Stimulated activated CD4-positive, alpha-beta T cell treated with anti-CD3 and anti-CD28 coated beads, Interleukin-15, amount 100 ng/mL, for 24 hours (primary cell): ENCODE measurements at places on chromosomes 2 and 18.

GRCh38 chr2:177783835-177784744 is 288.5 kb downstream of the PDE11A start:
- no peak for DNase-seq

DNA sequence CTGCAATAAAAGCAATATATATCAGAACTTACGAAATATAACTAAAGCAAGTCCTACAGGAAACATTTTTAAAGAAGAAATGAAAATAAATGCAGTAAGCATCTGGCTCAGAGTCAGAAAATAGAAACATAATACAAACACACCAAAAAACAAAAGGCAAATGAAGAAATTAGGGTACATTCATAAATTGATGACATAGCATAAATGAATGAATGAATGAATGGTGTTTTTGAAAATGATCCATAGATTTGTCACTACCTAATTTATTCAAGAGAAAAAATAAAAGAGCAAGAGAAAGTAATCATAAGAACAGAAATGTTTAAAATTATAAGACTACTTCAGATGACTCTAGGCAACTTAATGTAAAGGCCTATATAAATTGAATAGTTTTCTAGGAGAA is 226.1 kb upstream of the CDH20 start:
- DNase-seq: no peak

DNA sequence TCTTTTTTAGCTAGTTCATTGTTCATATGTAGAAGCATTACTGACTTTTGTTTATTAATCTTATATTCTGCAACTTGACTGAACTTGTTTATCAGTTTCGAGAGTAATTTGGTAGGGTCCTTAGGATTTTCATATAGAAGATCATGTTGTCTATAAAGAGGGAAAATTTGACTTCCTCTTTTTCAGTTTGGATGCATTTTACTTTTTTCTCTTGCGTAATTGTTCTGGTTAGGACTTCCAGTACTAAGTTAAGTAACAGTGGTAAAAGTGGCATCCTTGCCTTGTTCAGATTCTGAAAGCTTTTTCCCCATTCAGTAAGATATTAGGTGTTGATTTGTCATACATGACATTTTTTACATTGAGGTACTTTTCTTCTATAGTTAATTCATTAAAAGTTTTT is 726.0 kb downstream of the KCNJ3 start:
- DNase-seq: no peak

- no peak for DNase-seq
Measured at GRCh38 chr18:14092625-14093306, 39.5 kb downstream of the ZNF519 start.

DNA sequence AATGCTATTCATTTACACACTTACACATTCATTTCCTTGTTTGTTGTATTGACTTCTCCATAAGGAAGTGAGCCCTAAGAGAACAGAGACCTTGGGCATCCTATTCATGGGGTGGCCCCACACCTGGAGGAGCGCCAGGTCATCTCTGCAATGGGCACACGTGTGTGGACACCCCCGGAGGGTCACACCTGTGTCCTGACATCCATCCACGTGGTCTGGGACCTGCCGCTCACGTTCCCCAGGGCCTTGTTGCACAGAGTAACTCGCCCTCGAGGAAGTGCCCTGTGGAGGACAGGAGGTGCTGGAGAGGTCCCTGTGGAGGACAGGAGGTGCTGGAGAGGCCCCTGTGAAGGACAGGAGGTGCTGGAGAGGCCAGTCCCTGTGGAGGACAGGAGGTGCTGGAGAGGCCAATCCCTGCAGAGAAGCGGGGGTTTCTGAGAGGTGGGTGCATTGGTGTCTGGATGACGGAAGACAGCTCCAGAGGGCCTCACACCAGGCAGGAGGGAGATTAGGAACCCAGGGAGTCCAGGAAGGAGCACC is 73.2 kb upstream of the GPC1 start:
- no peak for DNase-seq
